Kidney capillary endothelial cell (primary cell): ENCODE measurements at places on chromosomes 16 and 17.

GRCh38 chr17:35715416-35715815 lies 16.0 kb upstream of the RASL10B start:
- no peak for DNase-seq

DNA sequence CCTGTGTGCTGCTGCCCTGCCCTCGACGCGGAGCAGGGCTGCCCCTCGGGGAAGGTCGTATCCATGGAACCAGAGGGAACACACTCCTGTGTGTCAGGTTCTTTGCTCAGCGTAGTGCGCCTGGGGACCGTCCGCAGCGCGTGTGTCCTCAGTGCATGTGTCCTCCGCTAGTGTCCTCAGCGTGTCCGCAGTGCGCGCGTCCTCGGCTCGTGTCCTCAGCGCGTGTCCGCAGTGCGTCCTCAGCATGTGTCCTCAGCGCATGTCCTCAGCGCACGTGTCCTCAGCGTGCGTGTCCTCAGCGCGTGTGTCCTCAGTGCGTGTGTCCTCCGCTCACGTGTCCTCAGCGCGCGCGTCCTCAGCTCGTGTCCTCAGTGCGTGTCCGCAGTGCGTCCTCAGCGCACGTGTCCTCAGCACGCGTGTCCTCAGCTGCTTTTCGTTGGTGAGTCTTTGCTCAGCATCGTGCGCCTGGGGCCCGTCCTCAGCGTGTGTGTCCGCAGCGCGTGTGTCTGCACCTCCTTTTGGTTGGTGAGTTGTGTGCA lies 59.2 kb upstream of the ZNF750 start:
- DNase-seq: no peak

DNA sequence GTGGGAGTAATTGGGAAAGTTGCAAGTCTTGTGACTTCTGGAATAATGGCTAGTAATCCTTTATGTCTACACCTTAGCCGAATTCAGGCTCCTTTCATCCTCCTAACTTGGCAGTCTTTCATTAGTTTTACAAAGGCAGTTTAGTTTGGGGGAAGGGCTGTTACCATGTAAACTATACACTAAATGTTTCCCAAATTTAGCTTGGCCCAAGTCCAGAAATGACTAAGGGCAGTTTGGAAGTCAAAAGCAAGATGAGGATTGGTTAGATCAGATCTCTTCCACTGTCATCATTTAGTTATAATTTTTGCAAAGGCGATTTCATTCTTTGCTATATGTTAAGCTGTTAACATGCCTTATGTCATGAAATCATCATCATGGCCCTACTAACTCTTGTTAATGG lies 115.4 kb upstream of the CACNG3 start:
- DNase-seq: no peak

DNA sequence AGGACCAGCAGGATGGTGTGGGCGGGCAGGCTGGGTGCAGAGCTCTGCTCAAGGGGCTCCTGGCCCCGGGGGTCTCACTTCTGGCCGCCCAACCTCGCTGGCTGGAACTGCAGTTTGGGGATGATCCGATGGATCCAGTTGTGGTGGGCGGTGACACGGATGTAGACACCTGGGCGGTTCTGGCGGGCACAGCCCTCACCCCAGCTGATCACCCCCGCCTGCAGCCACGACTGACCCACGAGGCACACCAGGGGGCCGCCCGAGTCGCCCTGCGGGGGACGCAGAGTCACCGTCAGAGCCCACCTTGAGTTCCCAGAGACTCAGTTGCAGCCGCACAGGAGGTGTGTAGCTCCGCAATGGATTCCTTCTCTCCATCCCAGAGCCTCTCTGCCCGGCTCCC lies 7.5 kb downstream of the PRSS27 start:
- no peak for DNase-seq

- no peak for DNase-seq
These were observed 35.5 kb upstream of the STAC2 start for GRCh38 chr17:39261286-39261685.

- no peak for DNase-seq
These were observed 75.0 kb upstream of the LHX1 start for GRCh38 chr17:36862116-36862920.

- DNase-seq: no peak
These were observed 17.9 kb downstream of the TANGO6 start for GRCh38 chr16:68860978-68861892.

GRCh38 chr16:20948444-20948843 lies 47.9 kb downstream of the LYRM1 start:
- no peak for DNase-seq

DNA sequence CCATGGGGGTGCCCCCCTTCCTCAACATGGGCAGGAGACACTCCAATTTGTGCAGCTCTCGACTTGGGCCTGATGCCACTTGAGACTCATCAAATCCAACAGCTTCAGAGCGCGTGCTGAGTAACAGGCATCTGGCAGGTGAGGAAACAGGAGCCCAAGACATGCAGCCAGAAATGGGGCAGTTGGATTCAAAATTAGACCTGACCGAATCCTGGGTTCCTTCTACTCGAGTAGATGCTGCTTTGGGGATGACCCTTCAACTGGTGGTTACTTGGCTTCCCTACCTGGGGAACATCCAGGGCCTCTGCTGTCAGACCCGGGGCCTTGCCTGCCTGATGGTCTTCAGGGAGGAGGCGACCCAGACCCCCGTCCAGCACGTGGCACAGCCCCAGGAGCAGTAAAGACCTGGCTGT lies 488 bp upstream of the NTN3 start:
- no peak for DNase-seq

GRCh38 chr16:80580109-80580832 lies 39.5 kb downstream of the DYNLRB2 start:
- DNase-seq: no peak

DNA sequence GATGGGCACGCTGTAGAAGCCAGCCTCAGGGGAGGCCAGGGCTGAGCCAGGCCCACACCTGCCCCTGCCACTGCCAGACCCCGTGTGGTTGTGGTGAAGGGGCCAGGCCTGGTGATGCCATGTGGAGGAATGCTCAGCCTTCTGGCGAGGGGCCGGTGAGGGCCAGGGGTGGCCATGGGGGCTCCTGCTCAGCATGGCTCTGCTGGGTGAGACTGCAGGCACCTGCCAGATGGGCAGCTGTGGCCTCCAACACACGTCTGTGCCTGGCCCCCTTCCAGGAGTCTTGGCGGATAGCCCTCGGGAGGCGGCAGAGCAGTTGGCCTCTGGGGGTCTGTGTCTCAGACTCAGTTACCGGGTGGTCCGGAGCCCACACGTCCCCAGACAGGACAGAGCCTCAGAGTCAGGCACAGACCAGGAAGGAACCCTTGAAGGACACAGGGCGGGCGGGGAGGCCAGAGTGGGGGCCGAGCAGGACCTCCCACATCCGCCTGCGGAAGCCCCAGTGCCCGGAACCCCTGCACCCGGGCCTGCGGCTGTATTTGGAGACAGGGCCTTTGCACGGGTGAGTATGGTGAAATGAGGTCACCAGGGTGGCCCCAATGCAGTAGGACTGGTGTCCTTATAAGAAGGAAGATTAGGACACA lies 22.5 kb upstream of the CHMP6 start:
- DNase-seq: no peak

DNA sequence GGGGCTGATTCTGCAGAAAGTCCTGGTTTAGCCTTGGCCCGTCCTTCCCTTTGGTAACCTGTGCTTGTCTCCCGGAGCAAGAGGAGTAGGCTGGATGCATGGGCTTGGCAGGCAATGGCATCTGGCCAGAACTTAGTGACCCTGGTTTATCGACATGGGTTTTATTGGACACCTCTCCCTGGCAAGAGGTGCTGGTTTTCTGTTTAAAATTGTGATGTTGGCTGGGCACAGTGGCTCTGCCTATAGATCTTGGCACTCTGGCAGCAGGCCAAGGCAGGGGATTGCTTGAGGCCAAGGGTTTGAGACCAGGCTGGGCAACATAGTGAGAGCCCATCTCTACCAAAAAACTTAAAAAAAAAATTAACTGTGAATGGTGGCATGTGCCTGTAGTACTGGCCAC lies 31.2 kb downstream of the SLC12A3 start:
- DNase-seq: no peak

- DNase-seq: no peak
These were observed 633 bp upstream of the NOL3 start for GRCh38 chr16:67169642-67170167.

GRCh38 chr17:61155590-61156237 lies 243.9 kb upstream of the TBX2 start:
- DNase-seq: no peak

GRCh38 chr16:22861580-22861979 lies 47.6 kb downstream of the HS3ST2 start:
- no peak for DNase-seq

DNA sequence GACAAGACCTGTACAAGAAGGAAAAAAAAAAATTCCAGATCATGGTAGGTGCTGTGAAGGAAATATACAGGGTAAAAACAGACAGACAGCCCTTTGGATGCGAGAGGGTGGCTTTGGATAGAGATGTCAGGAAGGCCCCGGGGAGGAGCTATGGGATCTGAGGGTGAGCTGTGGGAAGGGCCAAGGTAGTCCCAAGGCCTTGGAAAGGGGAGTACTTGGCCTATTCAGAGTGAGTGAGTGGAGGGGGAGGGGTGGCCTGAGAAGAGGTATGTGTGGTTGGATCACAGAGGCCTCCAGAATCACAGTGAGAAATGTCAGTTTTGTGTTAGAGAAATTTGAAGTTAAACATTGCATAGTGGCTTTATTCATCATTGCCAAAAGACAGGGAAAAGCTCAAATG lies 31.2 kb upstream of the AKTIP start:
- DNase-seq: no peak

DNA sequence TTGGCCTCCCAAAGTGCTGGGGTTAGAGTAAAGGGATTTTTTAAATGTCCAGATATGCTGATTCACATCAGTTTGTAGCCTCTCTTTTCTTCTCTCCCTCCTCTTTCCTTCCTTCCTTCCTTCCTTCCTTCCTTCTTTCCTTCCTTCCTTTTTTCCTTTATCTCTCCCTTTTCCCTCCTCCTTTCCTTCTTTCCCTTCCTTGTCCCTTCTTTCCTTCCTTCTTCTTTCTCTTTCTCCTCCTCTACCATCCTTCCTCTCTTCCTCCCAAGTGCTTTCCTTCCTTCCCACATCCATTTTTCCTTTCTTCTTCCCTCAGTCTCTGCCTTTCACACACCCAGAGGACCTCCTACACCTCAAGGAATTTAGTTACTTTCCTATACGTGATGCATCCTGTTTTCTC lies 671.8 kb downstream of the HS3ST4 start:
- no peak for DNase-seq

DNA sequence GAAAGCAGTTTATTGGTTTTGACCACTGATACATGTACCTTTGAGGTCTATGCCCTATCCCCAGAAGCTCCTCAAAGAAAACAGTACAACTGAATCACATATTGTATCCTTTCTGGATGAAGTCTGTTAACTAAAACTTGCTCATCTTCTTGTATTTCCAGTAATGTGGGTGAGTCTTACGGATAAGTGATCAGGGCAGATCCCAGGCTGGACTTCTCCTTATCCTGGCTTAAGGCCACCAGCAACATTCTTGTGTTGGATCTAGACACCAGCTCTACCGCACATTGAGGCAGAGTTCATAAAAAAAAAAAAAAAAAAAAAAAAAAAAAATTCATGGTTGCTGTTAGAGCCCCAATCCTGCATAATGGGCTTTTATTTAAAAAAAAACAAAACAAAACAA lies 536.7 kb upstream of the HSBP1 start:
- DNase-seq: no peak

DNA sequence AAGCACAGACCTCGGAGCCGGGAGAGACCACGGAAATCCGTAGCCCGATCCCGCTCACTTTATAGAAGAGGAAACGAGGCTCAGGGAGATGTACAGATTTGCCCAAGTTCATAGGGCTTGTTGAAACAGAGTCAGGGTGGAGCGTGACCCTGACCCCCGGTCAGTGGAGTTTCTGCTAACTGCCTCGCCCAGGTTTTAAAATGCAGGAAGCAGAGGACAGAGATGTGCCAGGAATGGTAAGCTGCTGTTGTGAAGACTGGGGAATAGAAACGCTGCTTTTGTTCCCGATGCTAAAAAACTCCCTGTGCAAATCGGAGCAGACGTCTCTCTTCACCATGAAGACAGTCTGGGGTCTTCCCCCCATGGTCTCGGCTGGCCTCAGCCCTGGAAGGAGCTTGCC lies 403.0 kb downstream of the SEC14L1 start:
- DNase-seq: no peak

GRCh38 chr16:81590714-81591544 lies 146.3 kb downstream of the CMIP start:
- no peak for DNase-seq

- no peak for DNase-seq
These were observed 2.9 kb upstream of the CXCL16 start for GRCh38 chr17:4742629-4743028.

DNA sequence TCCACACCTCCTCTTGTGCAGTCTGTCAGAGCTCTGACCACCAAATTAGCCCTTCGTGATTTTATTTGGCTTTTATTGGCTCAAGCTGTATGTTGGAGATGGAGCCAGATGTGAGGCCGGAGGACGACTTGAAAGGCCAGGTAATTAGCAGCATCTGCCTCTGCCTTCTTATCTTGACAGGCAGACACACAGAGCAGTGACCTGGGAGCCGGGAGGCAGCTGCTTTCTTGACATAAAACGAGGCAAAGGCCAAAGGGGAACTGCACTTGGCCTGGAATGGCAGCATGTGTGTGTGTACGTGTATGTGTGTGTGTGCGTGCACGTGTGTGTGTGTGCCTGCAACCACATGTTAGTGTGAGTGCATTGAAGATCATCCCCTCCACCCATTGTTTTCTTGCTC lies 56.9 kb upstream of the BRD7 start:
- no peak for DNase-seq

DNA sequence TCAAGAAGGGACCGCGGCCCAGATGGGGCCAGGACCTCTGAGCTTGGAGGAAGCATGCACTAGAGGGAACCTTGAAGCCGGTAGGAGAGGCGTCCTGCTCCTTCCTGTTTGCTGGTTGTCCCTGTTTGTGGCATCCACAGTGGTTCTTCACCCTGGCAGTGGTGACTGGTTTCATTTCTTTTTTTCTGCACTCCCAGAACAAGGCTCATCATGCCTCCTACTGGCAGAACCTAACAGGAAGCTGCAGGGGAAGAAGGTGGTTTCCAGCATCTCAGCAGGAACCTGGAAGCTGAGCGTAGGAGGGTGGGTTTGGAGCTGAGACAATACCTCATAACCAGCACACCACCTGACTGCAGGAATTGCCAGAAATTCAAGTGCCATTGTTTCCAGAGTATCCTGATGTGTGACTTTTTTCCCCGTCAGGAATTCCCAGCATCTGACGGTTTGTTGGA lies 5.8 kb downstream of the TMEM231 start:
- DNase-seq: peak; percentile 63

DNA sequence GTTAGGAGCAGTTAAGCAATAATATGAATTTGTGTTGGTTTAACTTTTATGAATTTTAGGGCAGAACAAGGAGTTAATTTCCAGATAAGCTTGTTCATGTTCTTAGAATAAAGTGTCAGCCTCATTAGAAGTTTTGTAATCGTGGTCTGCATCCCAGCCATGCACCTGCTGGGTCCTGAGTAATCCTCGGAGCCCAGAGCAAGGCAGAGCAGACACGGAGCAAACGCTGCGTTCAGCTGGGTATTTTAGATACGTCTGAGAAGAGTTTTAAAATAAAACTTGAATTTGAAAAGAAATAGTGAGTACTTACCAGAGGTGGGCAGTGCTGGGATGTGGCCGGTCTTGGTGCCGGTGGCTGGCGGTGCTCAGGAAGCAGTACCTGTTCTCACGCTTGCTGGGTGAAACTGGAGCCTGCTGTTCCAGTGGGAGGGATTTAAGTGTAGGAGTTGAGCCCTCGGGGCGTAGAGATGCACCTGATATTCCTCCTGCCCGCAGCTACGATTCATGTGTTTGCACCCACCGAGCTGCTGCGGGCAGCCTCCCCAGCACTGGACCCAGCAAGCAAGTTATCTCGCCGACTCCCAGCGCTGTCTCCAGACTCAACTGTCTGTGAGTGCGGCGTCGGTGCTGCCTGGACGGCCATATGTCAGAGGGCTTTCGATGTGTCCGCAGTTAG lies at the start of gene ZNF750:
TSS of gene ZNF750 (minus strand) at position 406 of the 676 bp plus-strand sequence. CDS start 7,568 bp downstream, outside the sequence.
- DNase-seq: no peak
